ENCODE measurements at places on chromosomes 4 and X.

DNA sequence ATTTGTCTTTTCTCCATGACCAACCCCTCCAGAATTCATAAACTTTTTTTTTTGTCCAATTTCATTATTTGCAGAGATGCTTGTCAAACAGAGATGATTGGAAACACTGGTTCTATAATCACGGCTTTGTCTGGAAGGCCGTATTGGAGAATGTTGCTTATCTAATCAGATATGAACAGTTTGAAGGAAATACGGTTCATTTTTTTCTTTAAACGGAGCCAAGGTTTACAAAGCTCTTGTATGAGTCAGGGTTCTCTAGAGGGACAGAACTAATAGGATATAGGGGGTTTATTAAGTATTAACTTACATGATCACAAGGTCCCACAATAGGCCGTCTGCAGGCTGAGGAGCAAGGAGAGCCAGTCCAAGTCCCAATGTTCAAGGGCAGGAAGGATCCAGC lies 1415.8 kb downstream of the C4orf33 start:
- DNase-seq, result no peak

DNA sequence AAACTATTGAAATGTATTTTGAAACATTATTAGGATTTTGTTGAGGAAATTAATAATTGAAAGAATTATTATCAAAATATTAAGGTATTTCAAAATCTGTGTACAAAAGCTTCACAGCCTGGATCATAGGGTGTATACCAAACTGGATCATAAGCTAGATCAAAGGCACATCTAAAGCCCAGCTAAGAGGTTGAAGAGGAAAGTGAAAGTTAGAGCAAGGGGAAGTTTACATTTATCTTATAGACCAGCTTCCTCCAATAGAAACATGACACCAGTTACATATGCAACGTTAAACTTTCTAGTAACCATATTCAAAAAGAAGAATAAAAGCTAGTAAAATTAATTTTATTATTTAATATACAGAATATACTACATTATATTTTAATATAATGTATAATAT lies 227.2 kb upstream of the BMP3 start:
- no peak for DNase-seq

DNA sequence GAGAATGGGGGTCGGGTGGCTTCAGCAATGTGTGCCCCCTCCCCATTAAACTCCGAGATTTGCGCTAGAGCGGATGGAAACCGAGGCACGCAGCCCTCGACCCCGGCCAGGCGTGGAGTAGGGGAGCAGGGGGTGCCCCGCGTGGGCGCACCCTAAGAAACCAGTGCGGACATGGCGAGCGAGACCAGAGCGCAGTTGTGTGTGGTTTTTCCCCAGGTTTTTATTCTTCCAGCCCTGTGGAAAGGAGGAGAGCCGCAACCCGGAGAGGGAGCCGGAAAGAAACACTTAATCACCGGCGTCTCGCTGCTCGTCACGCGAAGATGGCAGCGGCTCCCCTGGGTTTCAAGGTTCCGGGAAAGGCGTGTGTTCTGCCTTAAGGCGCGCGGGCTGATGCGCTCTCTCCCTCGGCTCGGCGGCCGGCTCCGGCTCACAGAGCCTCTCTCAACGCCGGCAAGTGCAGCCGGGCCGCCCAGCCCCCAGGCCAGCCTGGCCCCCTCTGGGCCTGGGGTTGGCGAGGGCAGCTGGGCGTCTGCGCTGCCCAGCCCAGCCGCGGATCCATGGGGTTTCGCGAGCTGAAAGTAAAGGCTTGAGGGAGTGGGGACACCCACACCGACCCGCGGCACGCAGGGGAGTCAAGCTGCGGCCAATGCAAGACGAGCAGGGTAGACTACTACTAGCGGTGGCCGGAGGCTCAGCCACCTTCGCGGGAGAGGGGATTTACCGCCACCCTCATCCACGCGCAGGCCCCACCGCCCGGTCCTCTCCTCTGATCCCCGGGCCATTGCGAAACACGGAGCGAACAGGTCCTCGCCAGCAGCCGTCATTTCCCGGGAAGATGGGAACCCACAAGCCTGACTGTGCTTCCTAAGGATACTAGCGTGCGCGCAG lies 74.0 kb upstream of the BCOR start:
- DNase-seq, result no peak

GRCh38 chr4:83440148-83440814 lies 15.3 kb downstream of the HELQ start:
- no peak for DNase-seq

GRCh38 chr4:11420327-11420726 lies 8.4 kb downstream of the HS3ST1 start:
- no peak for DNase-seq

DNA sequence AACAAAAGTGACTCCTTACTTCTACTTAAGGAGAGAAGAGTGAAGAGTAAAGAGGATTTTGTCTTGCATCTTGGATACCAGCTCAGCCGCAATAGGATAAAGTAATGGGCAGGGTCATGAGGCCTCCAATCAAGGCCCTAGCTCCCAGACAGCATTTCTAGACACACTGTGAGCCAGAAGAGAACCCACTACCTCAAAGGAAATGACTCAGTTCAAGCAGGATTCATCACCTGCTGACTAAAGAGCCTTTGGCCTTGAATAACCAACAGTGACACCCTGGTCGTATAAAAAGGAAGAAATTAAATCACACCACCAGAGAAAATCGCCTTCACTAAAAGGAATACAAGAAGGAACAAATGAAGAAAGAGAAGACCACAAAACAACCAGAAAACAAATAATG lies 416.1 kb downstream of the PCDH18 start:
- no peak for DNase-seq

DNA sequence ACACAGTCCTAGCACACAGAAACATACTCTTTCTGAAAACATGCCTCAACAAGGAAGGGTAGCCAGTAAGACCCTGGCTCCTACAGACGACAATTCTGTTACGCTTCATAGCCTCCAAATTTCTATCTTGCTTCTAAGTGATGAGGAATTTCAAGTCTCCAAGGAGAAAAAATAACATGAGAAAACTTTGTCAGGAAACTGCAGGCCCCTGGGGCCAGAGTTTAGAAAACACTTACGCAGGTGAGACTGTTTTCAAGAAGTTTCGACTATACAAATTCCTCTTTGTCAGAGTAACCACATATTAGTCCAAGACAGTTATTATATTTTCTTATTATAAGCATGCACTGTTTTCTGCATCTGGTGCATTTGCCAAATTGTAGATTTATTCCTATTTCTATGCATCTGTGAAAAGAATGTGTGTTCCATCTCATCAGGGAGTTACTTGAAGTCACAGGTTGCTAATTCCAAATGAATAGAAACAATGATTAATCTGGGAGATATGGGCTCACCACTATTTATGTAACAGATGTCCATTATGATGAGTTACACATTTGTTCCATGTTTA lies 30.3 kb upstream of the HCCS start:
- no peak for DNase-seq

DNA sequence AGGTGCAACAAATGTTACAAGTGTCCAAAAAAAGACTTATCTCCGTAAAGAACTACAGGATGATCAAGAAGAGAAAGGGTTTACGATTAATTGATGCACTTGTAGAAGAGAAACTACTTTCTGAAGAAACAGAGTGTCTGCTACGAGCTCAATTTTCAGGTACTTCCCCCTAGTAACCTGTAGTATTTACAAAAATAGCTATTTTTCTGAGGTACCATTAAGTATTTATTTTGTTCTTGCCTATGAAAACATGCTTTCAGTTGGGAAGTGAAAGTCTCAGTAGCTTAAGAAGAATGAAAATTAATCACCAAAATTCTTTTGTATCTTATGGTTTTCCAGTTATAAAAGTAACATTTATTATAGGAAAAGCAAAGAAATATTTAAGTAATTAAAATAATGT lies 5.9 kb downstream of the THAP9 start:
- no peak for DNase-seq

GRCh38 chr4:38667085-38667893 lies 3.3 kb downstream of the KLF3 start:
- DNase-seq, result no peak

- no peak for DNase-seq
These were observed 50.0 kb downstream of the RTL5 start for GRCh38 chrX:72081605-72082320.

GRCh38 chr4:152972821-152973628 lies 36.9 kb downstream of the FHDC1 start:
- no peak for DNase-seq

DNA sequence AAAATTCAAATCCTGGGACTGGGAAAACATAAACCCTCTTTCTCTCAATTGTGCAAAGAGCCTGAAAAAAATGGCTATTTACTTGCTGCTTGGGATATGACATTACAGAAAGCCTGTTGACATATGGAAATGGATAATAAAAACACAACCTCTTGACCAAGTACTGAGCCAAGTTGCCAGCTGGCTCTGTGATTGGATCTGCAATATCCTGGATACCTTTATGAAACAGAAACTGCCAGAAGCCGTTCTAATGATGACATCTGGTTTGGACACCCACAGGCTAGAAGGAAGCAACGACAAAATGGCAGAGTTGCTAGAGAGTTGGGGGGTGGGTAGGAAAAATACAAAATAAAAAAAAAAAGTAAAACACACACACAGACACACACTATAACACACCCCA lies 481.4 kb downstream of the FAT4 start:
- DNase-seq, result no peak

GRCh38 chr4:60201052-60201673 lies 999.0 kb upstream of the ADGRL3 start:
- no peak for DNase-seq

DNA sequence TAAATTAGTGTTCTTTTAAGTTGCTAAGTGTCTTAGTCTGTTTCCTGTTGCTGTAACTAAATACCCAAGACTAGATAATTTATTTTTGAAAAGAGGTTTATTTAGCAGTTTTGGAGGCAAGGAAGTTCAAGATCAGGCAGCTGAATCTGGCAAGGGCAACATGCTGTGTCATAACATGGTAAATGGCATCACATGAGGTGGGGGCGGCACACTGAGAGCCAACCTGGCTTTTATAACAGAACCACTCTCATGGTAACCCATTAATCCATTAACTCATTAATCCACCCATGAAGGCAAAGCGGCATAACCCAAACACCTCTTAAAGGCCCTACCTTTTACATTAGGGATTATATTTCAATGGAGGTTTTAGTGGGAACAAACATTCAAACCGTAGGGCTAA lies 182.2 kb upstream of the GATB start:
- no peak for DNase-seq

GRCh38 chrX:40010550-40011321 lies 87.0 kb downstream of the BCOR start:
- DNase-seq, result no peak

- DNase-seq, result no peak
These were observed 248.8 kb downstream of the PCDH7 start for GRCh38 chr4:30968926-30969325.

GRCh38 chr4:43864616-43865146 lies 583.9 kb downstream of the KCTD8 start:
- no peak for DNase-seq

DNA sequence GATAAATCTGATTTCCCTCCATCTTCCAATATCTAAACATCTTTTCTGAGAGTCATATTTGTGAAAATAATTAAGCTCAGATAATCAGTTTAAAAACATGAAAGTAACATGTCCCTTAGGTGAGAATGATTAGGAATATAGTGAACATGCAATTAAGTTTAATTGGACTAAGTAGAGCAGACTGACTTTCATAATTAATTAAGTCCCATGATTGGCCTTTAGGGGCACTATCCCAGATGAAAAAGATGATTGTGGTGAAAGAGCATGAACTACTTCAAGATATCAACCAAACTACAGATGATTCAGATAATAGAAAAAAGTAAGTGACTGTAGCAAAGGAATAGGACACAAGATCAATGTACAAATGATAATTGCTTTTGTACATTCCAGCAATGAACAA lies 758.8 kb downstream of the STIM2 start:
- DNase-seq, result no peak

GRCh38 chr4:123659730-123660129 lies 263.1 kb downstream of the SPRY1 start:
- DNase-seq, result no peak

DNA sequence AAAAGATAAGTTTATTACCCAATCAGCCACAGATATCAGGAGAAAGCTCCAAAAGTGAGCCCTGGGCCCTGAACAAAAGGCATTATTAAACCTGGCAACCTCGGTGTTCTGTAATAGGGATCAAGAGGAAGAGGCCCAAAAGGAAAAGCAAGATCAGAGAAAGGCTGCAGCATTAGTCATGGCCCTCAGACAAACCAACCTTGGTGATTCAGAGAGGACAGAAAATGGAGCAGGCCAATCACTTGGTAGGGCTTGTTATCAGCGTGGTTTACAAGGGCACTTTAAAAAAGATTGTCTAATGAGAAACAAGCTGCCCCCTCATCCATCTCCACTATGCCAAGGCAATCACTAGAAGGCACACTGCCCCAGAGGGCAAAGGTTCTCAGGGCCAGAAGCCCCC lies 75.7 kb downstream of the AGTR2 start:
- DNase-seq, result no peak

- no peak for DNase-seq
These were observed 5.7 kb upstream of the IL13RA2 start for GRCh38 chrX:115023139-115023538.

GRCh38 chrX:9148615-9149399 lies 114.9 kb upstream of the FAM9B start:
- no peak for DNase-seq

DNA sequence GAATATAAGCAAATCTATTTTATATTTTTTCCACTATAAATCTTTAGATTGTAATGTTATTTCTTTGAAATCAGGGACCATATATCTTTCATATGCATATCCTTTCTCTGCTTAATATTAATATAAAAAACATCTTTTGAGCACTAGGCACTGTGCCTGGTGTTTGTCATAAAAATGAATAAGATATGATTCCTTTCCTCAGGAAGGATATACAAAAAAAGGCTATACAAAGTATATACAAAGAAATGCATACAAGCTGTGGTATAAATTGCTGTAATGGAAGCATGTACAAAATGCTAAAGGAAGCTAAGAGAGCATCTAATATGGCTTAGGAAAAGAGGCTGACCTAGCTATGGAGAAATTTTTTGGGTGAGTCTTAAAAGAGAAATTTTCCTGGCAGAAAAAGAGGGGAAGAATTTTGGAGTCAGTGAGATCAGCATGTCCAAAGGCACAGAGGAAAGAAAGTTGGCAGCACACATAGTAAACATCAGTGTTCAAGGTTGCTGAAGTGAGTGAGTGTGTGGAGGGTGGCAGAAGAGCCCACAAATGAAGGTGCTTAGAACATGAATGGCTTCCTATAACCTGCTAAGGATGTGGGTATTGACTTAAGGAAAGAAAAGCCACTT lies 500.0 kb downstream of the SPRY1 start:
- no peak for DNase-seq

GRCh38 chr4:159497936-159498335 lies 395.1 kb downstream of the RAPGEF2 start:
- no peak for DNase-seq

Measured in stimulated activated CD8-positive, alpha-beta memory T cell treated with anti-CD3 and anti-CD28 coated beads, Interleukin-15, amount 100 ng/mL, for 4 hours (primary cell).